Cardiac muscle cell (in vitro differentiated cells and primary cell): ENCODE measurements at places on chromosomes 12 and 14.

DNA sequence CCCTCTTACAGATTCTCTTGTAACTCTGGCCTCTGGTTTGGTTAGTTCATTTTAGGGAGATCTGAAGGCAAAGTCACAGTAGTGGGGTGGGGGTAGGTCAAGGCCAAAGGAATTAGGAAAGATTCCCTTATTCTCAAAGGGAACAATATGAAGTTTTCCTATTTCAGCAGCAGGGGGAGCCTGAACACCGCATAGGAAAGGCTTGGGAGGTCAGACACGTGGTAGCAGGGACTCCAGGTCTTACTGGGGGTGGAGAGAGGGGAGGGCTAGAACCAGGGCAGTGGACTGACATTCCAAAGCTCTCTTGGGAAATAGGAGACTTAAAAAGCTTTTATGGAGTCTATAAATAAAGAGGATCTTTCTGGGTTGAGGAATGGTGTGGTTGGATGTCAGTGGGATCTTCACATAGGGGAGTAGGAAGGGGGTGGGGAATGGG lies 1.3 kb downstream of the ZC3H10 start:
- peak; percentile 97 for DNase-seq

DNA sequence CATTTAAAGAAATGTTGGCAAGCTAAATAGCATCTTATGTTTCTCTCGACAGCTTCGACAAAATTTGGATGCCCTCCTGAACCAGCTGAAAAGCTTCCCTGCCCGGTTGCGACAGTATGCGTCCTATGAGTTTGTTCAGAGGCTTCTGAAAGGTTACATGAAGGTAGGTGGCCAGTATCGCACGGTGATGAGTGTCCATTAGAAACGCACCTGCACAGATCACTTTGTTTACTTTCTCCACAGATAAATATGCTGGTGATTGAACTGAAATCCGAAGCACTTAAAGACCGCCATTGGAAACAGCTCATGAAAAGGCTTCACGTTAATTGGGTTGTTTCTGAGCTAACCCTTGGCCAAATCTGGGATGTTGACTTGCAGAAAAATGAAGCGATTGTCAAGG lies 36.5 kb downstream of the DYNC1H1 start:
- DNase-seq: no peak

DNA sequence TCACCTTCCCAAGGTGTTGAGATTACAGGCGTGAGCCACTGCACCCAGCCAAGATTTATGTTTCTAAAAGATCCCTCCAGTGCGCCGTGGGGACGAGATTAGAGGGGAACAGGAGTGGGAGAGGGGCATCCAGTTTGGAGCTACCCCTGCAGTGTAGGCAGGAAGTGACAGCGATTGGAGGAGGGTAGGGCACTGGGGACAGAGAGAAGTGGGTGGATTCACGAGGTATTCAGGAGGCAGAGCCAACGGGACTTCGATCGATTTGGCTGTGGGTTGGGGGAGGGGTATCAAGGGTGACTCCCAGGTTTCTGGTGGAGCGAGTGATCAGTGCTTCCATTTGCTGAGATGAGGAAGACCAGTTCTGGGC lies 82.1 kb downstream of the CCDC92 start:
- DNase-seq: no peak

DNA sequence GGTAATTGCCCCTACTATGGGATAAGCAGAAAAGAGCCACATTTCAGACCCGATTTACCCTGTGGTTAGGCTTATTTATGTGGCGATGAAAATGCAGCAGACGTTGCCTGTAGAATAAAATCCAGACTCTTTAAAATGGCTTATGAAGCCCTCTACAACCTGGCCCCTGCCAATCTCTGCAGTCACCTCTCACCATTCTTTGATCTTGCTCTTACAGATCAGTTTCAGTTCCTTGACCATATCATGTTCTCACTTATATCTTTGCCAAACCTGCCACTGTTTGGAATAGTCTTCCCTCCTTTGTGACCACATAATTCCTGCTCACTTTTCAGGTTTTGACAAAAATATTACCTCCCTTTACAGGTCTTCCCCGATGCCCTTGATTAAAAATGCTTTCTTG lies 264.3 kb upstream of the GARIN6 start:
- DNase-seq: no peak

DNA sequence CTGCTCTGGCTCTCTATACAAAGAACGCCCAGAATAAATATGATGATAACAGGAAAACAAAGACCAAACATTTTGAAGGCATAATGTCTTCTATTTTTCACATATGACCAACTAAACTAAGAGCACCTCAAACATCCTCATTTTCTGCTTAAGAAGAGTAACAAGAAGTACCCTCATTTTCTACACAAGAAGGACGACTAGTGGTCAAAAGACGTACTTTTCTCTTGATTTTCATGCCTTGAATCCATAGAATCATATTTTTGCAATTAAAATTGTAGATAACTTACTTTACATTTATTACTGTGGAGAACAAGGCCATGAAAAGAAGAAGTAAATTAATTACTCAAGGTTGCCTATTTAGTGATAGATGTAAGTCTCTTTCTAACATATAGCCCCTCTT lies 358.6 kb downstream of the DUSP6 start:
- peak; percentile 80 for DNase-seq

GRCh38 chr14:56274556-56274955 lies 156.3 kb downstream of the PELI2 start:
- DNase-seq: no peak

GRCh38 chr12:119956047-119956446 lies 33.0 kb upstream of the BICDL1 start:
- DNase-seq: no peak

DNA sequence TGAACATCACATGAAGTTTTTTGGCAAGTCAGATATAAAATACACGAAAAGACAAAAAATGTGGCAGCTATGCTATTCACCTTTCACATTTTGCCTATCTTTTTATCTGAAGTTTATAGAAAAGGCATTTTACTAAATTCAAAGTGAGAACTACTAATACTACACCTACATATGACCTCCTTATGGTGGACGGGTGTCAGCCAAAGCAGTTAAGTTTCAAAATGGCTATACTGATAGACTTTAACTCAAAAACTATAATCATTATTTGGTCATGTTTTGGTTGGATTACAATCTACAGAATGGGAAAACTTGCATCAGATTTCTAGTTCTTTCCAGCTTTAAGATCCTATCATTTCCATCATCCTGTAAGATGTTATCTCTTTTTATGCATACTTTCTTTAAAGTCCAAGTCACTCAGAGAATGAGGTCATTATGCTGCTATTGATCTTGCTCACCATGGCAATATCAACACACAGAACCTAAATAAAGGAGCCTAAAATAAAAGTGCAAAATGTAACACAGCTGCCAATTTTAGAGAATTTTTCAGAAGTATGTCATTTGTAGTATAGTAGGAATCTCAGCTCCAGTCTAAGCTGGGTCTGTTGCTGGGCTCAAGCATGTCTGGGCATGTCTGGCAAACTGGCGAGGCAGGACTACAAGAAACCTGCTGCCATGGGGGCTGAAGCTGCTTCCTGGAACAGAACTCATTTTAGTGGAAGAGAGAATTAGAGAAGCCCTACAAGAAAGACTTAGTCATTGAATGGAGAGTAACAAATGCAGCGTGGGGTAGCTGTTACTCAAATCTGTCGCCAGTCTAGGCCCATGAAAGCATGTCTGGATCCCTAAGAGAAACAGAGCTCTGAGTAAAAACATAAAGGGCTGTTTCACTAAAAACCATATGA lies 7.6 kb upstream of the AEBP2 start:
- no peak for DNase-seq

GRCh38 chr14:53957739-53958138 lies 1.1 kb upstream of the BMP4 start:
- DNase-seq: no peak

- no peak for DNase-seq
These were observed 12.9 kb downstream of the PRKCH start for GRCh38 chr14:61334197-61334701.

- DNase-seq: no peak
These were observed 194.5 kb downstream of the TSPAN9 start for GRCh38 chr12:3271639-3272038.

- no peak for DNase-seq
These were observed 25.9 kb upstream of the WNK1 start for GRCh38 chr12:726281-727140.

GRCh38 chr12:98635657-98636323 lies 8.8 kb downstream of the IKBIP start:
- peak; percentile 11 for DNase-seq

DNA sequence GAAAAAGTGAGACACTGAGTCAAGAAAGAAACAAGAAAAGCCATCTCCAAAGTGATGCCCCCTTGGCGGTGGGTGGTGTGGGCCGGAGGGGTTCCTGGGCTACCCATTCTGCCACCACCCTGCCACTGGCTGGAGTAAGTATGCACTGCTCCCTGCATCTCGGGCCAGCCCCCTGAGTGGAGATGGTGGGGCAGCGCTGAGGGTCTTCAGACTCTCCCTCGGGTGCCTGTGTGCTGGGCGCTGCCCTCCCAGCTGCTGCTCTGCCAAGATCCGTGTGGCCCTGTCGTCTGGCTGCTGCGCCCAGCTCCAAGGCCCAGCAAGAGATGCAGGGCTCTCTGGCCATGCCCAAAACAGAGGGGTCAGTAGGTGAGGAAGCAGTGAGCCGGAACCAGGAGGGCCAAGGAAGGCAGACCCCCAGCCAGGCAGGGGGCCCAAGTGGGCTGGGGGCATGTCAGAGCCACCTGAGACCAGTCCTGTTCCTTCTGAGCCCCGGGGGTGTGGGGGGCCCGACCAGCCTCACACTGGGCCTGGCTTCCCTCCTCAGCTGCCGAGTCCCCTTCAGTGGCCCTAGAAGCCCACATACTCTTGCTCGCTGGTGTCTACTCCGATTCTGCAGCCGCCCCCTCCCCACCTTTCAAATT lies 5.2 kb downstream of the GPR132 start:
- no peak for DNase-seq

DNA sequence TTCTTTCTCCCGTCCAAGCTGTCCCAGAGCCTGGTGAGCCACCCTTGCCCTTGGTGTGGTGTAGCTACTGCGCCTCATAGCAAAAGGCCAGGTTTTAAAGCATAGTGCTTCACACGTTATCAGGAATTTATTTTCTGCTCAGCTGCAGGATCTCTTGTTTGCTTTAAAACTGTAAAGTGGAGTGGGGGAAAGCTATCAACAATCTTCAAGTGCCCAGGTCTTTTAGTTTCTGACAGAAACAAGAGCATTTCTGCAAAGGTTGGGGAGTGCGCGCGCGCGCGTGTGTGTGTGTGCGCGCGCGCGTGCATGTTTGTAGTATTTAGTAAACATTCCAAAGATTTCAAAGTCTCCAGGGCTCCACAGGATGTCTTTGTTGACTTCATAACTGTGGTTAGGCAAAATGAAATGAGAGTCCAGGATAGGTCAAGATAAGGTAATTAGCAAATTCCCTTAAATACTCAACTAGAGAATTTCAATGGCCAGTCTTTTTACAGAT lies 45.5 kb downstream of the EML1 start:
- peak; percentile 75 for DNase-seq

- peak; percentile 99 for DNase-seq
These were observed 47.4 kb upstream of the SRSF5 start for GRCh38 chr14:69719501-69719951.

GRCh38 chr12:31658471-31659086 lies 909 bp upstream of the ETFBKMT start:
- no peak for DNase-seq

GRCh38 chr14:69684461-69685217 lies 73.2 kb downstream of the SUSD6 start:
- no peak for DNase-seq

DNA sequence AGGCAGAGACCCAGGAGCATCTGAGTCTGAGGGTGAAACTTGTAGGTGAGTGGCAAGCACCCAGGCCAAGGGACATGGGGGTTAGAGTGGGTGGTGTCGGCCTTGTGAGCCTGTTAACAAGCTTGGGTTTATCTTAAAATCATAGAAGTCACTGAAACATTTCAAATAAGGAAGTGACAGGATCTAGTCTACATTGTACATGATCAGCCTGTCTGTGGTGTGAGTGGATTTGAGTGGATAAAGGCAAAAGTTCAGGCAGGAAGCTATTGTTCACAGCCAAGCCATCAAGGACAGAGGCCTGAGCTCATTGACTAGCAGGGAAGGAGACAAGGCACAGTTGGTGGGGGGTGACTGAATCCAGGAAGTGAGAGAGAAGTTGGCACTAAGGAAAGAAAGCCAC lies 59.3 kb upstream of the FKBP4 start:
- DNase-seq: no peak

GRCh38 chr12:68613209-68613904 lies 2.7 kb downstream of the RAP1B start:
- no peak for DNase-seq

DNA sequence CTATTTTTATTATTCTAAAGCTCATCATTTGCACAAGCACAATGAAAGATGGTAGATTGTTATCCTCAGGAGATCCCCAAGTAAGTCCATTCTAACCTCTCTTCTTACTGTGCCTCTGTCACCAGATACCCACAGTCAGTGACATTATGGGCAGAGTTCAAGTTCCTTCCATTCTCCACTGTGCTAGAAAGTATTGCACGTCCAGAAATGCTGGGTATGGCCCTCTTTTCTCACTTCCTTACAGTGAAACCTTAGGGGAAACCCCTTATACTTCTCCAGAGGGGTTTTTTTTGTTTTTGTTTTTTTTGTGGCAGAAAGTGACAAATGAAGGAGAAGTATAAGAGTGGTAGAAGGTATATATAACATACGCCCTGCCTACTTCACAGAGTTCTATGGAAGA lies 102.9 kb downstream of the DIO2 start:
- no peak for DNase-seq

GRCh38 chr12:93390549-93391297 lies 13.0 kb downstream of the NUDT4 start:
- DNase-seq: no peak

DNA sequence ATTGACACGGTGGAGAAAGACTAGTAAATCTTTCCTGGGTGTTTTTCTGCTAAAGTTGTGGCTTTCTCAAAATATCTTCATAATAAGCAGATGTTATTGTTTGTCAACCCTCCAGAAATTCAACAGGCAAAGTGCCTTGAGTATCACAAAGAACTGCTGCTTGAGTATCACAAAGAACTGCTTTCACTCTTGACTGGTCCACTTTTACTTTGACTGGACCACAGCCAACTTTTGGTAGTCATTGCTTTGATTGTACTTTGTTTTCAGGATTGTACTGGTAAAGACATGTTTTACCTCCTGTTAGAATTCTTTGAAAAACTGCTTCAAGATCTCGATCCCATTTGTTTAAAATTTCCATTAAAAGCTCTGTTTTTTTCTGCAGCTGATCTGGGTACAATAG lies 62.6 kb downstream of the PDZRN4 start:
- DNase-seq: no peak

GRCh38 chr12:12735301-12735700 lies 18.1 kb downstream of the CDKN1B start:
- DNase-seq: peak; percentile 60

DNA sequence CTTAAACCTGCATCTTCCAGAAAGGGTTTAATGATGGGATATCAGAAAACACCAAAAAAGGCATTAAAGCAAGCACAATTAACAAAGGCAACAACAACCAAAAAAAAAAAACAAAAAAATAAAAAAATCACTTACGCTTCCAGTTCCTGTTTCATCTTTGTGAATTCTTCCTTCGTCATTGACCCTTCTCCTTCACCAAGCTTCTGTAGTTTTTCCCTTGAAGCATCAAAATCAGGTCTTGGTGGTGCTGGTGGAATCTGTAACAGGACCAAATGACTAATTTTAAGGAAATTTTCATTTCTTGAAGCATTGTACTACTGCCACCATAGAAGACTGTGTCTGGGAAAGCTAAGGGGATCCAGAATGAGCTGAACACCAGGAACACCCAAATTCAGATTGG lies 24.5 kb downstream of the SNX6 start:
- DNase-seq: no peak
